RPMI8226 (cell line): ENCODE measurements at places on chromosomes 2 and 18.
A peak's percentile ranks its signal among the peaks of the same experiment; 100 is the strongest.

DNA sequence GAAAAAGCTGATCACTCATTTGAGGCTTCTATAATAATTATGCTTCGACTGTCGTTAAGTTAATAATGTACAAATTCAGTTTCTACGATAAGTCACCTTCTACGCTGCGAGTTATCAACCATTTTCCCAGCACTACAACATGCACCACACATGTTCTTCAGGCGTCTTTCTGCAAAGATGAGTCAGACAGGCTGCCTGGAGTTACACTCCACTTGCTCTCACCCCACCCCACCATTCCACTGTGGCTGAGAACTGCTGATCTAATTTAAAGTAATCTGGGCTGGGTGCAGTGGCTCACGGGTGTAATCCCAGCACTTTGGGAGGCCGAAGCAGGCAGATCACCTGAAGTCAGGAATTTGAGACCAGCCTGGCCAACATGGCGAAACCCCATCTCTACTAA, 218.6 kb downstream of the DYM start:
- no peak for DNase-seq

DNA sequence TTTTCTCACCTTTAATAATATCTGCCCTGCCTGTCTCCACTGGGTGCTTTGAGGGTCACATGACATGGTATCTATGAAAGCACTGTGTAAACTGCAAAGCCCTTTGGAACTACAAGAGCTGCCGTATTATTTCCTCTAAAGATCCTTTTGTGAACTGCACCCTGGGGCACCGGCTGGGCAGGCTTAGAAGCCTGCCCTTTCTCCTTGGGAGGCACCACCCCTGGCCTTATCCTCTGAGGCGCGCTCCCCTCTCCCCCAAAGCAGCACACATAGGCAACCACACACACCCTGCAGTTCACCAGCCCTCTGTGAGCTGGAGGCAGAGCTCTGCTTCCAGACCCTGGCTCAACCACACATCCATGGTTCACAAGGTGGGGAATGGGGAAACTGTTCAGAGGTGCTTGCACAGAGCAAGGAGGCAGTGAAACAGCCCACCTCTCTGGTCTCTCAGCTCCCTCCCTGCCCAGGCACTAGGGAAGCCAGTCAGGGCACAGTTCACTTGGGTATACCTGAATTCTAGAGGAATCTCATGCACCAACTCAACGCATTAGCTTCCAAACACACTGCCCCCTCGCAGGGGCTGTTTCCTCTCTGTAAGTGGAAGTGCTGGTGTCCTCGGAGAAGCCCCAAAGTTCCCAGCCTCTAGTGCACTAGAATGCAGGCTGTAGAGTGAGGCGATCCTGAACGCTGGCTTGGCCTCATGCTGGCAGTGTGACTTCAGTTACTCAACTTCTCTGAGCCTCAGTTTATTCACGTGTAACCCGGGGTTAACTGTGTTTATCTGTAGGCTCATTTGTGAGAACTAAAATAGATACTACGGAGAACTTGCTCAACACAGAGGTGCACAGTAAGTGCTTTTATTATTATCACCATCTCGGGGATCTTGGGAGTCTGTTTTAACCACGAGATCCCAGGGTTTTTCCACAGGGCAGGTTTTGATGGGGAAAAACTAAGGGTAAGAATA, 11.0 kb downstream of the SIGLEC15 start:
- DNase-seq: no peak

DNA sequence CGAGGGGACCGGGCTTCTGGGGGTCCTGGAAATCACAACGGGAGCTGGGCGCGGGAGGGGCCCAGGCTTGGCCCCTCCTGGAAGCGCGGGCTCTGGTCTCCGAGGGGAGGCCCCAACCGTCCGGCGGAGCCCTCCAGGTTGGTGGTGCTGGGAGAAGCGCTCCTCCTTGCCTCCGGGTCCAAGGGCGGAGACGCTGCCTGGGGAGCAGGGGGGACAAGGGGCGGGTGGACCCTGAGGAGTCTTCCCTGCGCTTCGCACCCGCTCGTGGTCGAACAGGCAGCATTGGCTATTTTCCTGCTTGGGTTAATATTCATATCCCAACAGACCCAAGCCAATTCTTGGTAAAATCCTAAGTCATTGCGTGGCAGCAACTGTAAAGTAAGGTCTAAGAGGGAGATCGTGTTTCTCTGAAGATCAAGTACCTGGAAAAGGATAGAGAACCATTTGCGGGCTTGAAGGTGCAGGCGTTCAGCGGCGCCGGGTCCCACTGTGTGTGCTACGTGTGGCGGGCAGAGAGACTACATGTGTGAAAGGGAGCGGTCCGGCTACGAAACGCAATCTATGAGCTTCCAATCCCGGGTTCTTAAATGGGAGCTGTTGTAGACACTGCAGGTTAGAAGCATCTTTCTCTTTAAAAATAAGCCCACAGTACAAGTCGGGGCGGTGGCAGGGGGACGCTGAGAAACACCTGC, 805 bp downstream of the CIDEA start:
- no peak for DNase-seq

DNA sequence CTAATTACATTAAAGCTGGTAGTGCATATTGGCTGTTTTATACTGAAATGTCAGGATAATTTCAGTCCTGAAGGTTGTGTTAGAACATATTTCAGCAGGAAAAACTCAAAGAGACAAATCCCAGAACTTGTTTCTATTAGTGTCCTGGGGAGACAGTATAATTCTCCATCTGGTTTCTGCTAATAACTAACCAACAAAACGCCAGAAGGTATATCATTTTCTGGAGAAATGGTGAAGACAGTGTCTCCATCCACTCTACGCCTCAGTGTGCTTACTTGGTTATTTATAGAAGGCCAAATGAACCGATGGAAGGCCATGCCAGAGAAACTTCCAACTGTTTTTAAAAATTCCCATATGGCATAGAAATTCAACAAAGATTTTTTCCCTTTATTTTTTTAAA, 41.6 kb downstream of the GCA start:
- no peak for DNase-seq

- peak; percentile 47 for DNase-seq
These were observed 237.3 kb downstream of the GALR1 start for GRCh38 chr18:77486985-77487384.

DNA sequence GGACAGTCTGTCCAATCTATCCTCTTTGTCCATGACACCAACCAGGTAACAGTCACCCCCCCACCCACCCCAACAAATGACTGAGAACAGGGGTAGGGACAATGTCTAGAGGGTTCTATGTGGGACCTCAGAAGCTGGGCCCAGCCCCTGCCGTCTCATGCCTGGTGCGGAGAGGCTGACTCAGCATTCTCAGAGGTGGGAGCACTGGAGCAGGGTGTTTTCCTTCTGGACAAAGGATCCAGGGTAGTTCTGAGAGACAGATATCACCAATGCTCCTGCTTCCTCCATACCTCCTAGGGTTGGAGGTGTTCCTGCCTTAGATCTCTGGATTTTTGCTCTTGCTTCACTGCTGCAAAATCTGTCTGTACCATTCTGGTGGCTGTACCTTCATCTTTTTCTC, 33.9 kb upstream of the SP100 start:
- no peak for DNase-seq

GRCh38 chr2:9950521-9951271, 797 bp upstream of the GRHL1 start:
- peak; percentile 64 for DNase-seq
